ENCODE measurements at places on chromosomes 1 and 21.
A peak's percentile ranks its signal among the peaks of the same experiment; 100 is the strongest.

DNA sequence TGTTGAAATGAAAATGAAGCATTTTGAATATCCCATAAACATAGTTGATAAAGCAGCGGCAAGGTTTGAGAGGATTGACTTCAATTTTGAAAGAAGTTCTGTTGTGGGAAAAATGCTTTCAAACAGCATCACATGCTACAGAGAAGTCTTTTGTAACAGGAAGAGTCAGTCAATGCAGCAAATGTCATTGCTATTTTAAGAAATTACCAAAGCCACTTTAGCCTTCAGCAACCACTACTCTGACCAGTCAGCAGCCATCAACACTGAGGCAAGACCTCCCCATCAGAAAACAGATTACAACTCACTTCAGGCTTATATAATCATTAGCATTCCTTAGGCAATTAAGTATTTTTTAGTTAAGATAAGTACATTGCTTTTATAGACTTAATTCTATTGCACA lies 33.8 kb upstream of the FCRL3 start:
- DNase-seq: no peak

GRCh38 chr1:233295237-233295974 lies at the start of gene PCNX2:
PCNX2 (minus strand) TSS chr1:233295725; CDS start chr1:233295478, 247 bp downstream.
- no peak for DNase-seq

DNA sequence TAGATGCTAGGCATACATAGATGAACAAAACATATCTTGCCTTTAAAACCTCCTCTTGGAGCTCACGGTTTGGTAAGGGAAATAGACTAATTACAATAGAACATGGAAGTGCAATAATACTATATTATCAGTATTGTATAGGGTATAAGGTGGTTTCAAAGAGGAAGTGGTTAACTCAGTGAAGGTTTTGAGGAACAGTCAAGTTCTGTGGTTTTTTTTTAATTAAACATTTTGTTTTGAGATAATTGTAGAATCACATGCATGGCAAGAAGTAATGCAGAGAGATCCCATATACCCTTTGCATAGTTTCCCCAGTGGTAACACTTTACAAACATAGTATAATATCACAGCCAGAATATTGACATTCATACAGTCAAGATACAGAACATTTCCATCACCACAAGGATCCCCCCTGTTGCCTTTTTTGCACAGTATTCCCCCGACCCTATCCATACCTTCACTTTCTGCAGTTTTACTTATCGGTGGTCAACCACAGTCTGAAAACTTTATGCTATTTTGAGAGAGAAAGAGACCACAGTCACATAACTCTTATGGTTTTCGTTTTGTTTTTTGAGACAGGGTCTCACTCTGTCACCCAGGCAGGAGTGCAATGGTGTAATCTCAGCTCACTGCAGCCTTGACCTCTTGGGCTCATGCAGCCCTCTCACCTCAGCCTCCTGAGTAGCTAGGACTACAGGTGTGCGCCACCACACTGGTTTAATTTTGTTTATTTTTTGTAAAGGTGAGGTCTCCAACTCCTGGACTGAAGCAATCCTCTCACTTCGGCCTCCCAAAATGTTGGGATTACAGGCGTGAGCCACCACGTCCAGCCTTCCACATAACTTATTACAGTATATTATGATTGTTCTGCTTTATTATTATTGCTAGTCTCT lies 60.5 kb upstream of the KIAA1614 start:
- DNase-seq: no peak

DNA sequence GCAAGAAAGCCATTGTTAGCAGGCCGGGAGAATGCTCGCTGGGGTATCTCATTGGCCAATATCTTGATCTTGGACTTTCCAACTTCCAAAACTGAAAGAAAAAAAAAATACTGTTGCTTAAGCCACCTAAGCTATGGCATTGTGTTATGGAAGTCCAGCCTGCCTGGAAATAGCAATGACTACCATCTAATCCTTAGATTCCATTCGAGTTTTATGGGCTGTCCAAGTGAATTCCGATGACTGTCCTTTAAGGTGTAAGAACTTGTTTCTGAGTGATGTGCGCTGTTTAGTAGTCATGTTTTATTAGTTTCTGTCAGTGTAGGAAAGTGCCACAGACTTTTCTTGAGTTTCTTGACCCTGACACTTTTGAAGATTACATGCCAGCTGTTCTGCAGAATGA lies 762.6 kb downstream of the USP25 start:
- no peak for DNase-seq

DNA sequence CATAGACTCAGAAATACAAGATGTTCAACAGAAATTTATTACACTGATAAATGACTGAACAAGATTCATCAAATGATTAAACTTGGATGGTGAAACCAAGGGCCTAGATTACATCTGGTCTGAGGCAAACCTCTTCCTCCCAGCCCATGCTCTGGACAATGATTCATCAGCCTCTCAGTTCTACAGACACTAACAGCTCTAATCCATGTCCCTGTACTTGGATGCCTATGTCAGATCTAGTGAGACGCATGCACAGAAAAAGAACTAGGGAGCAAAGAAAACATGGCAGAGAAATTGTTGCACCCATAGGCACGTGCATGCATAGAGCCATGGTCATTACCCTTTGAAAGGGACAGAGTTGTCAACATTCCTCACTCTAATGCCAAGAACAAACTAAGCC lies 250.1 kb downstream of the KCNH1 start:
- no peak for DNase-seq

DNA sequence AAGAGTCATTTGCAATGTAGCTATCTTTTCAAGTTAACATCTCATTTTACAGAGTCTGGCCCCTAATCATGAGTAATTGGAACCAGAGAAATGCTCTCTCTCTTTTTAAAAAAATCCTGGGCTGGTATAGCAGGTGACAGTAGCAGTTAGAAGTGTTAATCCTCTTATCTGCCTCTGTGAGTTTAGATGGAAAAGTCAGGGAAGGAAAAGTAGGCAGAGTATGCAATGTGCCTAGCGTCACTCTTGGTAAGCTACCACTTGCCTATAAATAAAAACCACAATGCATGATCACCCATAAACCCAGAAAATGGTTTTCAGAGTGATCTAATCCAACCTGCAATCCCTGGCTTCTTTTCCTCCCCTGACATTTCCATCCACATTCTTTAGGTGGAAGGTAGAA lies 43.2 kb downstream of the UTP25 start:
- DNase-seq: no peak

DNA sequence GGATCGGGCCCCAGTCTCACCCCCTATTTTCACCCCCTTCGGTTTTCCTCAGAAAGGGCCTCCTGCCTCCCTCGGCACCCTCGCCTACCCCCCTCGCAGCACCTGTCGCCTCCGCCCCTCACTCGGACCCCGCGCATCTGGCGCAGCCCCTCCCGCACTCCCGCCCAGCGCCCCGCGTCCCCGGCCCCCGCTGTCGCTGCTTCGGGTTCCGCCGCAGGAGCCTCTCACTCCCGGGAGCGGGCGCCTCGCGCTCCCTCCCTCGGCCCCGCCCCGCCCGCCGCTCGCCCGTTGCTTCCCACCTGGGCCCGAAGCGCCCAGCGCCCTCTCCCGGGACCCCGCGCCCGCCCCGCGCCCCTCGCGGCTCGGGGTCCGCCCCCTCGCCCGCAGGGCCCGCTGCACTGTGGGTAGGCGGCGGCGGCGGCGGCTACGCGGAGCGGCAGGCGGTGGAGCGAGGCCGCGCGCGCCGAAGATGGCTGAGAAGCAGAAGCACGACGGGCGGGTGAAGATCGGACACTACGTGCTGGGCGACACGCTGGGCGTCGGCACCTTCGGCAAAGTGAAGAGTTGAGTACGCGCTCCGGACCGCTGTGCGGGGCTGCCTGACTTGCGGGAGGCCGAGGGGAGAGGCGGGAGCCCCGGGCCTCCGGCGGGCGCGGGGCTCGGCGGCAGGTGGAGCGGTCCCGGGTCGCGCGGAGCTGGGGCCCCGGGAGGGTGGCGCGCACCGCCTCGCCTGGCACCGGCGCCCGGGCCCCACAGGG lies at the start of gene PRKAA2:
Gene PRKAA2, plus strand, starts transcription at position 396 of the 758 bp plus-strand sequence. Its CDS starts 74 bp downstream, at position 470.
- DNase-seq: no peak

DNA sequence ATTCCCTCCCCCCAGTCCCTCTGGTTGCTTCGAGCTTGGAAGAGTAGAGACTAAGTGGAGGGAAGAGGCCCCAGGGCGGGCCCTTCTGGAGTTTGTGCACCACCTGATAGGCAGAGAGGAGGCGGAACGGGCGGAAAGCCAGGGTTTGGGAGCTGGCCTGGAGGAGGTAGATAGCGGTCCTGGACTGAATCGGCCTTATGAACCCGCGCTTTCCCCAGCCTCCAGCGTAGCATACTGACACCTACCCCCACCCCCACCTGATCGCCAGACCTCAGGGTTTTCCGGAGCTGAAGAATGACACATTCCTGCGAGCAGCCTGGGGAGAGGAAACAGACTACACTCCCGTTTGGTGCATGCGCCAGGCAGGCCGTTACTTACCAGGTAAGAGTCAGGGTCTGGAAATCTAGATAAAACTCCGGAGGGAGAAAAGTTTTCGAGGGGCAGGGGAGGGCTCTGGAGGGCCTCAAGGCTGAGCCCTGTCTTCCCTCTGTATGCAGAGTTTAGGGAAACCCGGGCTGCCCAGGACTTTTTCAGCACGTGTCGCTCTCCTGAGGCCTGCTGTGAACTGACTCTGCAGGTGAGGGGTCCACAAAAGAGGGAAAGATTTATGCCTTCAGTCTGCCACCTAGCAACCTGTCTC lies 705 bp downstream of the UROD start:
- peak; percentile 99 for DNase-seq

DNA sequence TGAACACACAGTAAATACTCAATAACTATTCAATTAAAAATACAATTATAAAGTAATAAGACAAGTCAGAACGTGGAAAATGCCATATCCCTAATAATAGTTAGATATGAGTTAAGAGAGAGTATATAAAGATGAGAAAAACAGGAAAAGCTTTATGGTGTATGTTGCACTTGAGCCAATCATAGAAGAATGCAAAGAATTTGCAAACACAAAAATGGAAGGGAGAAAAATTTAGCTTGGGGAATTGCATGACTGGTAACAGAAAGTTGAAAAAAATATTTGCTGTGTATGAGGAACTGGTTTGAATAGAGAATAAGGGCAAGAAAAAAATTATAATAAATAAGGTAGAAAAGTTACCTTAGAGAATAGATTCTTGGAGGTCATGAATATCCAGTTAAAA lies 739.6 kb upstream of the CXADR start:
- DNase-seq: no peak

- DNase-seq: no peak
These were observed 97.9 kb downstream of the ERG start for GRCh38 chr21:38400195-38400919.

DNA sequence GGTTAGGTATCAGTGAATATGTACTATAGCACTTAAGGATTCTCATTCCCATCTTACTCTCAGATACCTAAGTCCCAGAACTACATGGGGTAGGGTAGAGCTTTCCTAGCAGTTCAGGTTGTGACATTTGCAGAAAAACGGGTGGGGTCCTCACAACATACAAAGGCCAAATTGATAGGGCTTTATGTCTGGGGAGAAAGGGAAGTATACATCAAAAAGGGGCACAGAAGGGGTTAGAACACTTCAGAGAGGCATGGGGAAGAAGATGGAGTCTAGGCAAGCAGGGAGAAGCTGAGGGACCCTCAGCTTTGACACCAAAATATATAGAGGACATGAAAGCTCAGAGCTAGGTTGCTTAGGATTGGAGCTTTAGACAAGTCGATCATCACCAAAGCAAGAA lies 3.6 kb downstream of the UROD start:
- DNase-seq: no peak

GRCh38 chr1:6241107-6241886 lies 2.7 kb upstream of the HES3 start:
- DNase-seq: no peak

GRCh38 chr1:17214876-17215544 lies 10.1 kb downstream of the PADI1 start:
- no peak for DNase-seq

DNA sequence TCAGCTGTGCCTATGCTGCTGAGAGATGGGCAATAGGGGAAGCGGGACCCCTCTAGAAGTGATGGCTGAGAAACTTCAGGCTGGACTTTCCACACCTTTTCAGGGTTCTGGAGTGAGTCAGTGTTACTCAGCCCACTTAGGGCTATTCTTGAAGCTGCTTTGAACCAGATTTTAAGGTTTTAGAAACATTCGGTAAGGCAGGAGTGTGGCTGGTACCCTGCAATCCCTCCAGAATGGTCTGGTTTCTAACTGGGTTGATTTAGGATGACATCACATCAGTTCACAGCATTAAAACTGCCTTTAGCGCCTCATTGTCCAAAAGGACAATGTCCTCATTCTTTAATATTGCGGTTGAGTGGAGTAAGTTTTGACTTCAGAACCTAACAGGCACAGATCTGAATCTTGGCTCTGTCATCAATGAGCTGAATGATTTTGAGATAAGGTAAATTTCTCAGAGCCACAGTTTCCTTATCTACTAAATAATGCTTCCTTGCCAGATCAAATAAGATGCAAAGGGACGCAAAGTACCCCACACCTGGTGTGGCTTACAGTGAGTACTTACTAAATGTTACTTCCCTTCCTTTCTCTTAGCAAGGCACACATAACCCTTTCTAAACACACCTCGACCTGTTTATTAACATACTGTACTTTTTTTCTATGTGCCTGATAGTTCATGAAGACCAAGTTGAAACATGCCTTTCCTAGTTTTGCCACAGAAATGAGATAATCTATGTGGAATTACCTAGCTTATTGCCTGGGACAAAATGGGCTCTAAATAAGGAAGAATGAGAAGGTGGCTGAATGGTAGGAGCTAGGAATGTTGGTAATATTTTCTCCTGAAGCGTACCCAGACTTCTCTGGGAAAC lies 209.8 kb downstream of the ROR1 start:
- no peak for DNase-seq

- no peak for DNase-seq
These were observed 98.3 kb downstream of the PIGK start for GRCh38 chr1:77120950-77121349.

DNA sequence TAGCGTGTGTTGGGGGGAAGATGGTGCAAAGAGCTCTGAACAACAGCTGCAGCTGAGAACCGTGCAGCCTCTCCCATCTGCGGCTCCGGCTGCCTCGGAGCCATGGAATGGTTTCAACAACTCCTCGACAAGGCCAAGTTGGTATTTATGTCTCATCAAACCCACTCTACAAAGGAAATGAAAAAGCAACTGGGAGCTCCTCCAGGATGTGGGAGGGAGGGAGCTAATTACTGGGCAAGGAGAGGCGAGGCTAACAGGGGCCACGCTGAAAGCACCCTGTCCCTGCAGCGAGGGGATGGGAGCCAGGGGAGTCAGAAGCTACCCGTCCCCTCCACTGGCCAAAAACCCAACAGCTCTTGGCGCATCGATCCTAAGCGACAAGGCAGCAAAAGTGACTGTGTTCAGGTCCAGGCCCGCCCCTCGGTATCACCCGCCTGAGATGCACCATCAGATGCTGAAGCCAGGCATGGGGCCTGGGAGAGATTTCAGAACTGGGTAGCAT lies 63.1 kb downstream of the ACOT7 start:
- no peak for DNase-seq

DNA sequence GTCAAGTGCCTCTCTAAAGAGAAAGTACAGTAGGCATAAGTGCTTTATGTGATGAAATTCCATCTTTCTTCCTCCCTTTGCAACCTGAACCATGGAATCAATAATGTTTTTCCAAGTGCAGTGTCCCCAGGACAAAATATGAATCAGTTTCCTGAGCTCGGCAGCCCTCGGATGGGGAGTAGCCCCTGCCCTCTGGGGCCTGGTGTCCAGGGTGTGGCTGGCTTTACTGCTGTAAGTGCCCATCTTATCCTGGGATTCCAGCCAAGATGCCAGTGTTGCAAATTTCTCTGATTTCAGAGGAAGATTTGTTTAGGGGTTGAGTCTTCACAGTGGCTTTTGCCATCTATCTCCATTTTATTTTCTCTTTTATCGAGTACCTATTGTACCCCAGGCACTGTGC lies 40.5 kb upstream of the SRP9 start:
- no peak for DNase-seq
